ENCODE measurements at places on chromosomes 6 and 20. TPM values are rescaled to one million over a fixed set of nuclear protein-coding genes. Genes with fewer than 3 reads are reported as not detected.

MCCD1 gene
- polyA plus RNA-seq, result 14.9 TPM

DNA sequence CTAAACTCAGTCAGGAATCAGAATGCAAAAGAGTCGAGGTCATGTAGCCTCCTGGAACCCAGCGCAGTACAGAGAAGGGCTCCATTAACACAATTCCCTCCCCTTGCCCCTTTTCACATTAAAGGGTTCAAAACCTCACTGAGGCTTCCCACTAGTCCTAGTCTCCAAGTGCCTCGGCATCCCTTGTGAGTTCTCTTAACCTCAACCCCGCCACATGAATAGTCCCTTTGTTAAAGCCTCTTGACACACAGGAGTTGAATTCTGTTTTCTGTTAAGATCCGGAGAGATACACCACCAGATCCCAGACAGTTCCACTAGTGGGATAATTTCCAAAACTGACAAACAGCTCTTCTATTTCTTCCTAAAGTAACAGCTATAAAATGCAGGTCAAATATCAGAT, 17.8 kb downstream of the PTPRT start:
- no peak for DNase-seq

GRCh38 chr20:41234041-41234440, 83.5 kb downstream of the ZHX3 start:
- DNase-seq, result no peak

LPA gene
- 0.25 TPM for polyA plus RNA-seq

DNA sequence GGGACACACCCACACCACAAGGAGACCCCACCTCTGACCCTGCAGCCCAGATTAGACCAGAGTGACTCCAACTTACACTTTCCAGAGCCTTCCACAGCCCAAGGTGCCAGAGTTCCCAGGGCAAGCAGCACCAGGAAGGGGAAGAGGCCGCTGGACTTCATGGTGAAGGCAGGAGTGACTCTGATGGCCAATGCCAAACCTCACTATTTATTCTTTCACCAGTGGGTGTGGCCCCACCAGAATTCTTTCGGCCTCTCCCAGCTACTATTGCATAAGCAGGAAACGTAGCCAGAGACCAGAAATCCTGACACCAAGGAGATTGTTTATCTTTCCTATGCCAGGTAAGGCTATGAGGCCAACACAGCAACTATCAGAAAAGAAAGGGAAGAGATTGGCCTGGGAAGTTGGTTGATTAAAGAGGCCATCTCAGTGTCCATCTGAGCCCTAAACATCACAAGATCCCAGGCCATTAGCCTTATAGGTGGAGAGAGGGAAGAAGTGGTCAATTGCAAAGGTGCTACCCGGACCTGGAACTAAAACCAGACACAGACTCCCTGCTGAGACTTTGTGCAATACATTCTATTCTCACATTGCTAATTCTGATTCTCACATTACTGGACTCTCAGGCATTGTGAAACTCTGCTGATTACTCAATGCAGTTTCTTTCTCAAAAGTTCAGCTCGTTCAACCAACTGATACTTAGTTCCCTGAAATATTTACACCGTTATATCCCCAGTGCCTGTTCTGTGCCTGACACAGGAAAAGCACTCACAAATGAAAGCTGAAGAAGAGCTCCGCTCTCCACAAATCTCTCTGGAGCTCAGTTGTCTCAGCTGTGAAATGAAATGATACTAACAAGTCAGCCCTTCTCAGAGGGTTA, at the start of gene SLPI:
Gene SLPI (minus strand): TSS at position 182 of the 880 bp plus-strand sequence. CDS start 21 bp downstream, at position 161.
- no peak for DNase-seq

GRCh38 chr20:52668626-52669025, 303.5 kb upstream of the TSHZ2 start:
- peak; percentile 49 for DNase-seq
